ENCODE measurements at places on chromosomes 16 and 17. TPM values are rescaled to one million over a fixed set of nuclear protein-coding genes. Genes with fewer than 3 reads are reported as not detected.
A peak's percentile ranks its signal among the peaks of the same experiment; 100 is the strongest.

The FOXC2 gene
- polyA plus RNA-seq = 38.0 TPM

DNA sequence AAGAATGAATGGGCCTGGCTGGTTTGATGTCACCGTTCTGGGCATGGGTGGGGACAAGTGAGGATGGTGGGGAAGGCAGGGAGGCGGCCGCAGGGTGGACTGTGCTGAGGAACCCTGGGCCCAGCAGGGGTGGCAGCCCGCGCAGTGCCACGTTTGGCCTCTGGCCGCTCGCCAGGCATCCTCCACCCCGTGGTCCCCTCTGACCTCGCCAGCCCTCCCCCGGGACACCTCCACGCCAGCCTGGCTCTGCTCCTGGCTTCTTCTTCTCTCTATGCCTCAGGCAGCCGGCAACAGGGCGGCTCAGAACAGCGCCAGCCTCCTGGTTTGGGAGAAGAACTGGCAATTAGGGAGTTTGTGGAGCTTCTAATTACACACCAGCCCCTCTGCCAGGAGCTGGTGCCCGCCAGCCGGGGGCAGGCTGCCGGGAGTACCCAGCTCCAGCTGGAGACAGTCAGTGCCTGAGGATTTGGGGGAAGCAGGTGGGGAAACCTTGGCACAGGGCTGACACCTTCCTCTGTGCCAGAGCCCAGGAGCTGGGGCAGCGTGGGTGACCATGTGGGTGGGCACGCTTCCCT is 6.5 kb upstream of the SERPINF1 start:
- no peak for DNase-seq

GRCh38 chr17:29078183-29079045 is 35.5 kb downstream of the PIPOX start:
- DNase-seq = no peak

DNA sequence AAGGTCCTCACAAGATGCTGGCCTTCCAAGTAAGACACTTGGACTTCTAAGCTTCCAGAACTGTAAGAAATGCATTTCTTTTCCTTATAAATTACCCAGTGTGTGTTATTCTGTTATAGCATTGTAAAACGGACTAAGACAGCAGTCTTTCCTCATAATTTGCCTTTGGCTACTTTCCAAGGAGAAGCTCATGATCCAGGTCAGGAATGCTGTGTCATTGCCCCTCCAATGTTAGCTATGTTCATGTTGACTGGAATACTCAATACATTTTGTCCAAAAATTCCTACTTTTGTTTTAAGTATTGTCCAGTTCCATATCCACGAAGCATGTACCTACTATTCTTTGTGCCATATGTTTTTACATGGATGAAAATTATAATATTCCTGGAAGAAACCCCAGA is 234.6 kb downstream of the HS3ST3A1 start:
- DNase-seq = no peak

GRCh38 chr16:27945233-27945973 is 118.1 kb downstream of the GSG1L start:
- DNase-seq = no peak

DNA sequence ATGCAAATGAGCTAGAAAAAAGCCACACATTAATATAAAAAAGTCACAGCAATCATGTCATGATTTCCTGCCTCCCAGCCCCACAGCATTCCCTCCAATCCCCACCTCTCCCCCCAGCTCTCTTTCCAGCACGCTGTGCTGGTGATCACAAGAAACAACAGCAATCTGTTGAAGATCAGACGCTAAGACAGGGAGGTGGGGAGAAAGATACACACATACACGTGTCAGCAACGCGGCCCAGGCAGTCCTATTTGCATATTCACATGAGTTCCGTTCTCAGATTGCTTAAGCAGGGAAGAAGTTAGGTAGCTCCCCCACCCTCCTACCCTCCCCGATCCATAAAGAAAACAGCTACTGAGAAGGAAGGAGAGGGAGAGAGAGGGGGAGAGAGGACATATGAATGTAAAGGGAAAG is 405.5 kb upstream of the PSMD7 start:
- DNase-seq = peak; percentile 15

- DNase-seq = no peak
These were observed 17.0 kb downstream of the DRC3 start for GRCh38 chr17:17989618-17990017.
